ENCODE measurements at places on chromosomes 12 and 14.

- no peak for DNase-seq
Observed at GRCh38 chr12:129615001-129615400, 288.8 kb downstream of the TMEM132D start.

DNA sequence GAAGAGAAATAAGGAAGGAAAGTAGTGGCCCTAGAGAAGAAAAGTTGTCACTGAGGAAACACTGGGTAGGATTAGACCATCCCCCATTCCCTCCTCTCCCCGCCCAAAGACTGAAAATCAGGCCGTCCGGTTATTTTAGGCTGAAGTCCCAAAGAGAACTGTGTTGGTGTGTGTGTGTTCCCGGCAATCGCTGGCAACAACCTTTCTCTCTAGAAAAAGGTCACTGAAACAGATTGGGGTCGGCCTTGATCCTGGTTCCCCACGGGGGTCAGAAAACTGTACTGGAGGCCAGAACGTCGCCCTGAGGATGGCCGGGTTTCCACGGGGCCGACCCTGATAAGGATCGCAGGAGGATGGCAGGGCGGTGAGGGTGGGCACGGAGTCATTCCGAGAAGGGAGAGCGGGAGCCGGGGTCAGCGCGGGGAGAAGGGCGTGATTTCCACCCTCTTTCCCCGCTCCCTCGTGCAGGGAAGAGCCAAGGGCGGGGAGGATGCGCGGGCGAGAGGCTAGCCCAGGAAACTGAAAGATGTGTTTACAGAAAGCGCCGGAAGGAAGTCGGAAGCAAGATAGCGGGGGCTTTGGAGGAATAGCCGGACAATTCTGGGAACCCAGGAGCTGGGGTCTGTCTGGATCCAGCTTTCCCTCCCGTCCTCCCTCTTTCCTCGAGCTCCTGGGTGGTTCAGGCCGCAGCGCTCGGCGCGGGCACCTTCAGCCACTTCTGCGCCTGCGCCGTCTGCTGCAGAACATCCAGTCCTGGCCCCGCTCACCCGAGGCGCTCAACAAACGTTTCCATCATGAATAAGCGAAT lies 25.3 kb upstream of the SPTLC2 start:
- no peak for DNase-seq

DNA sequence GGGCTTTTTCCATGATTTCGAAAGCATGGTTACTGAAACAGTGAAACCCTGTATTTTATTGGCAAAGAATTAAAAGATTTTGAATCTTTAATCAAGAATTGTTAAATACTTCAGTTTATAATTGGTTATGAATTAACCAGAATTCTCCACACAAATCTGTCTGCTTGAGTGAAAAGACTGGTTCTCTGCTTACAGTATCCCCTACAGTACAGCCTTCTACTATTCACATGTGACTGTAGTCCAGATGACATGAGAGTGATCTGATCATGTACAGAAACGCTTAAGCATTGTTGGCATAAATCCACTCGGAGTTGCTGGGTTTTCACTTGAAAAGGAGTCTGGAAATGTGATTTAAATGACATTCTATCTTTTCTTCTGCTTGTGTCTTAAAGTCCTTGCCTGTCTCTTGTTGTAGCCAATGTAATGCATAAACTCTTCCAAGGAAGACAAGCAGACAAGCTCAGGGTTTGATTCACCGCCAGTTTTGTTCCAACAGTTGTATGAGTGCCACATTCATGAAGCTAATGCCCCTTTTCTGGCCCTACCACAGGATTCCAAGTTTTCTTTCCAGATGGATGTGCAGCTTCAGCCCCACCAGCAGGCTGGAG lies 222.0 kb upstream of the LRIG3 start:
- no peak for DNase-seq

- no peak for DNase-seq
Observed at GRCh38 chr14:85947461-85948139, 417.7 kb downstream of the FLRT2 start.

DNA sequence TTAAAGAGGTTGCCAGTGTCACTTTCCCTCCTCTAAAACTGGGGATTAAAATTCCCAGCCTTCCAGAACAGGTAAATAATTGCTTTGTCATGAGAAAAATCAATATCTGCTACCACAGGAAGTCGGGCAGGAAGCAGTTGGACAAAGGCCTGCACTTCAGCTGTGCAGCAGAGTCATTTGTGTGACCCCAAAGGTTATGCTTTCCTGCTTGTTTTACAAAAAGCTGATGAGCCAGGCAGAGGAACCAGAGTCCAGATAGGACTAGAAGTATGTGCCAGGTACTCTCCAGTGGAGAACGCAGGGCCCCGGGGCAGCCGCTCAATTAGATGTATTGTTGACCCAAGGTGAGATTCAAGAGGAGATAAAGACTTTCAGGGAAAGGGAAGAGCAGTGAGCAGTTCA lies 117.1 kb upstream of the FRMD6 start:
- peak; percentile 19 for DNase-seq

DNA sequence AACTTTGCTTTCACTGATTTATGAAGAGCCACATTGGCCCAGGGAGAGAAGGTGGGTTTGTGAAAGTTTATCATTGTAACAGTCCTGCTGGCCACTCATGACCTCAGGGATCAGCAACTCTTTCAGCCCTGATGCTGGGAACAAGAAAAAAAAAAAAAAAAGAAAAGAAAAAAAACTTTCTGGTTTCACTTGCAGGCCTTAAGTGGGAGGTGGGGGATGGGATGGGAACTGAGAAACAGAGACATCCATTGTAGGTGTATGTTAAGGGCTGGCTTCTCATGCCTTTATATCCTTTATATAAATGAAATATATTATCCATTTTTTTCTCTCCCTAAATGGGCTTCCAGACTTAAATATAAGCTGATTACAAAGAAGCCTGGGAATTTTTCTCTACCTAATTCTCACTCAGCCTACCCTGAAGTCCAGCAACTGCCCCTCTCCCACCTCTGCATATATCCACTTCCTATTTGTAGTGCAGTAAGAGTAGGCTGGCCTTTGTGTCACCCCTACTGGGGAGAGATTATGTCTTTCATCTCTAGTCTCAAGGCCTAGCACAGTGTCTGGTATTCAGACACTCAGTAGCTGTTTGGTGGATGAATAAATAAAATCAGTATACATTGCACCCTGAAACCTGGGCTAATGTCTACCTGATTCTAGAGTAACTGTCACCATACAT lies 187.1 kb downstream of the KICS2 start:
- DNase-seq, result no peak

GRCh38 chr14:53962953-53963319 lies 6.3 kb upstream of the BMP4 start:
- no peak for DNase-seq

GRCh38 chr12:94152292-94153078 lies 4.1 kb downstream of the PLXNC1 start:
- DNase-seq, result no peak

DNA sequence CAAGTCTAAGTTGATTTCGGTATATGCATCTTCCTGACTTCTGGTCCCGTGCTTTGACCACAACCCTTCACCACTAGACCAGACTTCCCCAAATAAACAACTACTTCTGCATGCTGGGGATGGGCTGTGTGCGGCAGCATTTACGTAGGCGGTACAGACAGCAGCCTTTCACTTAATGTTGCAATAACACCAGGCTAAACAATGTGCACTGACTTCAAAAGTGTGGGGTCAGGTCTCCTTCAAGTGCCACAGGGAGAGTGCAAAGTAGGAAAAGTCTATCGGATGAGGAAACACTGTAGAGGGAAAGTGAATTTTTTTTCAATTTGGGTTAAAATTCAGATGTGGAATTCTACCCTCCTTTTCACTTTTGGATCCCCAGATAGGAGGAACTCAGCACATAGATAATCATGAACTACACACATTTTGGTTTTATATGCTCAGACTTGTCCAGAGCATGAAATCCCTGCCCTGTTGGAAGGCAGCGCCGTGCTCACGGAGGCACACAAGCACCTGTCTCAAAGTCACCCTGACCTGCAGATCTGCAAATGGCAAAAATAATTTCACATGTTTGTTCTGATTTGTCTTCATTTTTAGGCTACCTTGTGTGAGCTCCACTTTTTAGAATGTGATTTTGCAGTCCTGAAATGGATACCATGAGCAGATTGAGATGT lies 3.6 kb upstream of the FOS start:
- no peak for DNase-seq

- no peak for DNase-seq
Observed at GRCh38 chr12:65859519-65859918, 35.2 kb downstream of the HMGA2 start.

- DNase-seq, result no peak
Observed at GRCh38 chr12:130615861-130616345, 100.2 kb downstream of the RIMBP2 start.

DNA sequence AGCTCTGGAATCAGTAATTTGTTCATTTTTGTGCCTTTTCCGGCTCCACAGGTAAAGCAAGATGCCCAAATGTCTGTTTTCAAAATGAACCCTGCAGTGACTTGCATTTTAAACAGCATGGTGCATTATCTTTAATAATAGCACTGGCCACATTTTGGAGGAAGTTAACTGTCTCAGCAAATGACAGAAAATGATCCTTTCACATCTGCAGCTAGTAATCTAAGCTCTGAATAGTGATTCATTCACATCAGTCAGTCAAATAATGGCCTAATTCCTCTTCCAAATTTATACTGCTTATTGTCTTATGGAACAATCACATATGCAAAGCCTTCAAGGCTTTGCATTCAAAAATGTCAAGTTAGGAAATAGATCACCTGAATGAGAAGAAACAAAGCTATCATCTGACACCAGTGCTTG lies 75.6 kb downstream of the PPM1H start:
- no peak for DNase-seq

- no peak for DNase-seq
Observed at GRCh38 chr14:95548328-95548929, 13.6 kb downstream of the GLRX5 start.

- no peak for DNase-seq
Observed at GRCh38 chr12:79063258-79063657, 198.7 kb downstream of the SYT1 start.

Measured in NCI-H1105 treated with DMSO at 0.1 percent for 48 hours (cell line).